ENCODE measurements at places on chromosomes 7 and 10.
A peak's percentile ranks its signal among the peaks of the same experiment; 100 is the strongest.

DNA sequence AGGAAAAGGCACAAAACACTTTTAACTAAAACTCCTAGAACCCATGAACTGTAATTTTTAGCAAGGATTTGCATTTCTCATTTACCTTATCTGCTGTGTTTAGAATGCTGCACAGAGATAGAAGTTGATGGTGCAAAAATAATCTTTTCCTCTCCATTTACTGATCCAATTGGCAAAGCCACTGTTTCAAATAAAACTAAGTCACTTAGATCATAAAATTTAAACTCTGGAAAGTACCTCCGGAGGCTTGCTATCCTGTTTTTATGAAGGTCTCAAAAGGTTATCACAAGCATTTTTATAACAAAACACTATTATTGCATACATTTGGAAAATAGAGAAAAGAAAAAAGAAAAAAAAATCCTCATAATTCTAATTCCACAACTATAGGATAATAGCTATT is 7.6 kb downstream of the CPA2 start:
- DNase-seq, result no peak

GRCh38 chr7:32762925-32763293 is 128.7 kb downstream of the KBTBD2 start:
- no peak for DNase-seq

GRCh38 chr10:103932971-103933370 is 15.0 kb upstream of the STN1 start:
- no peak for DNase-seq

GRCh38 chr7:30347226-30348082 is 63.1 kb downstream of the ZNRF2 start:
- DNase-seq, result no peak

DNA sequence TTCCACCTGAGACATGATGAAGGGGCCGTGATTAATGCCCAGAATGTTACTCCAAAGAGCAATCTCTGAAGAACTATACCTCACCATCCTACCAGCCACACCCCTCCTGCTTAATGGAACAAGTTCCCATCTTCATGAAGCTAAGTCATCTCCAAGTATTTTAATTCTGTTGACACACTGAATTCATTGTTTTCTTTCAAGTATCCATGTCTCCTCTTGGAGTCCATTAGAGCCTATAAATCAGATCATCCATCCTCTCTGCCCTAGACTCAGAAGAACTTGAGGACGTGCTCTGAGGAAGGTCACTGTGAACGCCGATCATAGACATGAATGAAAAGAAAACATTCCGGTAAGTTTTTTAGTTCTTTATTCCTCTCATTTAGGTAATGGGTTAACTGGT is 126.8 kb downstream of the RSU1 start:
- DNase-seq, result no peak

- DNase-seq, result no peak
These were observed 90.9 kb downstream of the NEURL1 start for GRCh38 chr10:103584216-103585010.

- DNase-seq, result no peak
These were observed 54.6 kb downstream of the TMEM178B start for GRCh38 chr7:141128506-141128905.

GRCh38 chr10:132967540-132967939 is 25.2 kb upstream of the CFAP46 start:
- no peak for DNase-seq

DNA sequence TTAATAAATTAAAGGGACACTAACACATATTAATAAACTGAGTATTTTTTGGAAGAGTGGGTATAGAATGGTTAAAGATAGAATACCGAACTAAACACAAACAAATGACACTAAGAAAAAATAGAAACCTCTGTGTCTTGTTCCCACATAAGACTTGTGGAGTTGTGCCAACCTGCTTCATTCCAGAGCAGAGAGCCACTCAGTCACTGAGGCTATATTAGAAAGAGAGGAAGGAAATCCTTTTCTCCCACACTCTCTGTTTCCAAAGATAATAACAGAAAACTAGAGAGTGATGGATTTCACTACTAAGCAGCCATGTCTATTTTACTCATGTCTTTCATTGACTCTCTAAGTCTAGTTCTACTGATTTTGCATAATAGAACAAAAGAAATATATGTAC is 26.0 kb downstream of the CTNNA3 start:
- DNase-seq, result no peak

GRCh38 chr10:78492424-78492823 is 458.8 kb downstream of the RPS24 start:
- no peak for DNase-seq

- DNase-seq, result peak; percentile 39
These were observed 89.1 kb downstream of the MMRN2 start for GRCh38 chr10:86868353-86868752.

DNA sequence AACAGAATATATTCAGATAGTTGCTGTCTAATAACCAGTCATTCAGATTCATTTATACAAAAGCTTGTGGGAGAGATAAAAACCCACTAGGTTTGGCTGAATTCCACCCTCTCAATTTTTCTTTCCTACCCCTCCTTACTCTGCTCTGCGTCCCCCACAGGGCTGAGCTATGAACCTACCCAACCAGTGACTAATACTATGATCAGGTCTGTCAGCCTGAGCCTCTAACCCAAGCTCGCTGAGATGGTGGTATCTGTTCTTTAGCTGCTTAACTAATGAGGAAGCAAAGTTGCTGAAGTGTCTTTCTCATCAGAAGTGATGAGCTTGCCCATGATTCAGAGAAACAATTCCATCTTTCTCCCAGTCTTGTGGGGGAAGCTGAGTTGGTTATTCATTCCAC is 248.7 kb upstream of the GPR26 start:
- no peak for DNase-seq

DNA sequence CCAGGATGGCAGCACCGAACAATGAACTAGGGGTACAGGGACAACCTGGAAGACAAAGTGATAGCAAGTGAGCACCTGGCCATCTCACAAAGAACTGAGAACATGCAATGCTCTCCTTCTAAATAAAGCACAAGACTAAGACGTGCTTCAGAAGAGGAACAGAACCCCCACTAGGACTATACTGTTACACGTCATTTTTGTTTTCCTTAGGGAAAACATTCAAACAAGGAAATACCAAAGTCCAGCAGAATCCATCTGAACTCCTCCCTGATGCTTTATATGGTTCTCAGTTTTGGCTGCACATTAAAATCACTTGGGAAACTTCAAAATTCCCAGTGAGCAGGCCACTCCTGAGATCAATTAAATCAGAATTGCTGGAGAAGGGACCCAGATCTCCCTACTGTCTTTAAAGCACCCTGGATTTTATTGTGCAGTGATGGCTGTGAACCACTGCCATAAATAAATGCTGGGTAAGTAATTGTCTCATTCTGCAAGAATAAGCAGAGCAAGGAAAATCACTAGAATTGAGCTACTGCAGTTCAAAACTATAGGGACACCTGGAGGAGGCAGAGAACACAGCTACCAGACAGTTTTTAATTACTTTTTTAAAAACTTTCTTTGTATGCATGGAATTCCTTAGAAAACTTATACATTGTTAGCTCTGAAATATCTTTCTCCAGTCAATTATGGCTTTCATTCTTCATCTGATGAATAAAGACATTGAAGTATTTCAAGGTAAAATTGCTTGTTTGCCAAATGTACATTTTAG is 866.5 kb upstream of the GHITM start:
- DNase-seq, result no peak

DNA sequence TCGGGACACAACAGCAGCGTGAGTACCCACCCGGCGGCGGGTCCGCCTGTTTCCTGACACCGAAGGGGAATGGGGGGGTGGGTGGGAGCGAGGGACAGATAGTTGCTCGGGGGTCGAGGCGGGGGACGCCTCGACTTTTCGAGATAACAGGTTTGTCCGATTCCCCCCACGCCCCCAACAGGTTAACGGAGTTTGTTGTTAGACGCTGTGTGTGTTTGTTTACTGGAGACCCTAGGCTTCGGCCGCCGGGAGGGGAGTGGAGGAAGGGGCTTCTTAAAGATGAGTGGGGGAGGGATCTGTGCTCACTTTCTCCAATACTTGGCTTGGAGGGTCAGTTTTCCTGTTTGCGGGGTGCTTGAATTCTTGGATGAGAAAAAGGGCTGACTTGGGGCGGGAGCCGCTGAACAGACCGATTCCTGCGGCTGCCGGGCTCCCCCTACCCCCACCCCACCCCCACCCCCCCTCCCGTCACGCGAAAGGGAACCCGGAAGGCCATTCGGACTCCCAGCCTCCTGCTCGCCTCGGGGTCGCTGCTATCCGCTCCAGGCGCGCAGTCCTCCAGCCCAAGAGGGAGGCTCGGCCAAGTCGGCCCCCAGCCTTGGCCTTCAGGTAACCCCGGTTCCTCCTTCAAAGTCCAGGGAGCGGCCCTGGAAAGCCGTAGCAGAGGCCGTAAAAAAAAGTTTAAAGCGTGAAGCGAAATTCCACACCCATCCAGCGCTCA is 1.0 kb downstream of the SORCS3 start:
- peak; percentile 17 for DNase-seq

GRCh38 chr7:27240015-27240731 is 2.4 kb upstream of the EVX1 start:
- DNase-seq, result no peak

GRCh38 chr7:80313716-80314115 is 179.1 kb downstream of the GNAI1 start:
- no peak for DNase-seq

DNA sequence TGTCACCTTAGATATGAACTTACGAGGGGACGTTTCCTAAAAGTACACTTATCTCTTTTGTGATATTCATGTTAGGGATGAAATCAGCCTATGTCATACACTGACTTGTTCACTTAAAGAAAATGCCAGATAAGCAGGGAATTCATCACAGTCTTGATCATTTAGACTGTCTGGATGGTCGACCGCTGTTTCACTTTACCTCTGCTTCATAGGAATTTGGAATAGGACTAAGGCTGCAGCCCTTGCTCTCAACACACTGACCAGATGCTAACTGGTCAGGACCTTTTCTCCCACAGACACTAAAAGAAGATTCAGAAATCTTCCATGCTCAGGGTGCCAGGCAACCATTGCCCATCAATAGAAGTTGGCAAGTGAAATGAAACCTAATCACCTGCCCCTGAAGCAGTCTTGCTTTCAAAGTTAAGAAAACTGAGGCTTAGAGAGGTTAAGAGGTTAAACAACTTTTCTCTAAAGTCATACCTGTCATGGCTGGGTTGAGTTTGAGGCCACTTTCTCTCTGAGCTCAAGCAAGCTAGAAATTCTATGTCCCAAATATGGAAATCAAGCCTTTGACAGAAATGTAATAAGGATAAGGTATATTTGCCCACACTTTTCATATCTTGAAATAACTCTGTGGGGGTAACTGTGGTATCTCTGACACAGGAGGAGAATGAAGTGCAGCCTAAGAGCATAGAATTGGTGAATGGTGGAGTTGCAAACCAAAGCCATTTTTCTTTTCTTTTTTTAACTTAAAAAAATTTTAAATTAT is 77.1 kb downstream of the MAP3K8 start:
- DNase-seq, result no peak

DNA sequence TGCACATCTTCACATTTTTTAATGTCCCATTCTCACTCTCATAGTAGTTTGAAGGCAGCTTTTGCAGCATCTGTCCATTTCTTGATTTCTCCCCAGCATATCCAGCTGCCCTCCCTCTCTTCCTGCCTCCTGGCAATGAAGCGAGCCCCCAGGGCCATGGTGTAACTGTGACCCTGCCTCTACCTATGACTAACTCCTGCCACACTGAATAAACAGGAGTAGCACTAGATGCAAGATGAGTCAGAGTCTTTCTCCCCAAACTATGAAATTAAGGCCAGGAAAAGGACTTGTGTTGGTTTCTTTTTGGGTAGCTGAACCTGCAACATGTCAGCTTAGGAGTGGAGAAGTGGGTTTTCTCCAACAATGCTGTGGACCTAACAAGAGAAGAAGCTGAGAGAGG is 329.0 kb downstream of the RNLS start:
- no peak for DNase-seq

GRCh38 chr7:52920977-52921376 is 114.5 kb upstream of the POM121L12 start:
- DNase-seq, result no peak

DNA sequence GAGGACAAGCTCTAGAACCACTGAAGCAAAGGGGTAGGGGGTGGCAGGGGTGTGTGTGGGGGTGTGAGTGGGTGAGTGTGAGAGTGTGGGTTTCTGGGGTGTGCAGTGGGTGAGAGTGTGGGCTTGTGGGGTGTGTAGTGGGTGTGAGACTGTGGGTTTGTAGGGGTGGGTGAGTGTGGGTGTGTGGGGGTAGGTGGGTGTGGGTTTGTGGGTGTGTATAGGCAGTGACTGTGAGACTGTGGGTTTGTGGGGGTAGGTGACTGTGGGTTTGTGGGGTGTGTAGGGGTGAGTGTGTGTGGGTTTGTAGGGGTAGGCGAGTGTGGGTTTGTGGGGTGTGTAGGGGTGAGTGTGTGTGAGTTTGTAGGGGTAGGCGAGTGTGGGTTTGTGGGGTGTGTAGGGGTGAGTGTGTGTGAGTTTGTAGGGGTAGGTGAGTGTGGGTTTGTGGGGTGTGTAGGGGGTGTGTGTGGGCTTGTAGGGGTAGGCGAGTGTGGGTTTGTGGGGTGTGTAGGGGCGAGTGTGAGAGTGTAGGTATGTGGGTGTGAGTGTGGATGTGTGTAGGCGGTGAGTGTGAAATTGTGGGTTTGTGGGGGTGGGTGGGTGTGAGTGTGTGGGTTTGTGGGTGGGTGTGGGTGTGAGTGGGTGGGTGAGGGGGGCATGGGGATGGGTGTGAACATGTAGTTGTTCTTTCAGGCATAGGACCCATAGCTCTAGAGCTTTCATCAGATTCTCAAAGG is 8.8 kb downstream of the NOS3 start:
- no peak for DNase-seq

DNA sequence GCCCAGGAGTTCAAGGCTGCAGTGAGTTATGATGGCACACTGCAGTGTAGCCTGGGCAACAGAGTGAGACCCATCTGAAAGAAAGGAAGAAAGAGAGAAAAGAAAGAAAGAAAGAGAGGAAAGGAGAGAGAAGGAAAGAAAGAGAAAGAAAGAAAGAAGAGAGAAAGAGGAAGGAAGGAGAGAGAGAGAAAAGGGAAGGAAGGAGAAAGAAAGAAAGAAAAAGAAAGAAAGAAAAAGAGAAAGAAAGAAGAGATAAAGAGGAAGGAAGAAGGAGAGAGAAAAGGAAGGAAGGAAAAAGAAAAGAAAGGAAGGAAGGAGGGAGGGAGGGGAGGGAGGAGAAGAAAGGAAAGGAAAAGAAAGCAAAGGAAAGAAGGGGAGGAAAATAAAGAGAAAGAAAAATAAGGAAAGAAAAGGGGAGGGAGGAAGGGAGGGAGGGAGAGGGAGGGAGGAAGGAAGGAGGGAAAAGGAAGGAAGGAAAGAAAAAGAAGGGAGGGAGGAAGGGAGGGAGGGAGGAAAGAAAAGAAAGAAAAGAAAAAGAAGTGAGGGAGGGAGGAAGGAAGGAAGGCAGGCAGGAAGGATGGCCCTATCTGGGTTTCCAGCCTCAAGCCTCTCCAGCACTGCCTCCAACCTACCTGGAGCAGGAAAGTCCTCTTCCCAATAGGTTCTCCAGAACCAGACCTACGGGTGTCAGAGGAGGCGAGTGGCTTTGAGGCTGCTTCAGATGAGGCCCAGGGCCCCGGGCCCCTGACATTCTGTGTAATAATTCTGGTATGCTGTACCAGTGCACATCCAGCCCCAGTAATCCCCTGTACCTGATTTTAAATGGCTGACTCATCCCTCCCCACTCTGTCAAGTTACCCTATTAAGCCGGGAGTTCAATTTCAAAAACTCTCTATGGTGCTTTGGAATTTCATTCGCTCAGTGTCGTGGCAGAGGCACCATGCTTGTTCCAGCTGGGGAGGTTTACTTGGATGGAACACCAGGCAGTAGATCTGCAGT is 6.8 kb upstream of the PARD3 start:
- DNase-seq, result no peak

- no peak for DNase-seq
These were observed 7.7 kb downstream of the CLCN1 start for GRCh38 chr7:143323653-143324052.

Measured in neuronal stem cell (in vitro differentiated cells).